Mesothelial cell of epicardium (in vitro differentiated cells): ENCODE measurements at places on chromosomes 16 and 17. TPM values are rescaled to one million over a fixed set of nuclear protein-coding genes. Genes with fewer than 3 reads are reported as not detected.

GRCh38 chr17:42806249-42806648, 7.6 kb downstream of the CNTD1 start:
- H3K36me3 ChIP-seq: peaks cover 10% of the 10 kb centered on the region
- H3K27ac ChIP-seq: no peak overlapping the region
- no peaks in the 10 kb centered on the region for H3K4me1 ChIP-seq
- no peak for DNase-seq
- H3K4me3 ChIP-seq: no peak overlapping the region

- H3K4me1 ChIP-seq: peaks cover 32% of the 10 kb centered on the region
- H3K4me3 ChIP-seq: no peak overlapping the region
- no peaks in the 10 kb centered on the region for H3K36me3 ChIP-seq
- no peaks in the 10 kb centered on the region for H3K27me3 ChIP-seq
- H3K27ac ChIP-seq: no peak overlapping the region
These were observed 13.2 kb upstream of the TMEM100 start for GRCh38 chr17:55735731-55736405.

SPATA20 gene
- total RNA-seq: 71.3 to 71.7 TPM (median 71.4 TPM) in 3 replicates

DNA sequence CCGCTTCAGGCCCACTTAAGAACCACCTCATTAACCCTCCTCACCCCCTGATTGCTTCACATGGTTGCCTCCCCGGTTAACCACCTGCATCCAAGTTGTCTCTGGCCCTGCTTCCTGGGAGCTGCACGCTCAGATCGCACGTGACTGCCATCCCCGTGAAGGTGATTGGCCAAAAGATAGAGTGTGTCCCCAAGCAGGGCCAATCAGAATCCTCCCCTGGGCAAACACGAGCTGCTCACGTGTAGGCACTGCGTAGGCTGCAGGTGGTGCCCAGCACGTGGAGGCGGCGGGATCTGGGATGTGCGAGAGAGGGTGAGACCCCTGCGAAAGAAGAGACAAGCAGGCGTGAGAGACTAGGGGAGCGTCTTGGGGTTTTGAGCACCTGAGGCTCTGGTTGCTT, 111.8 kb upstream of the CRHR1 start:
- no peak overlapping the region for H3K4me3 ChIP-seq
- no peaks in the 10 kb centered on the region for H3K36me3 ChIP-seq
- H3K27me3 ChIP-seq: peaks cover 31% of the 10 kb centered on the region
- no peak for DNase-seq
- H3K27ac ChIP-seq: no peak overlapping the region

DNA sequence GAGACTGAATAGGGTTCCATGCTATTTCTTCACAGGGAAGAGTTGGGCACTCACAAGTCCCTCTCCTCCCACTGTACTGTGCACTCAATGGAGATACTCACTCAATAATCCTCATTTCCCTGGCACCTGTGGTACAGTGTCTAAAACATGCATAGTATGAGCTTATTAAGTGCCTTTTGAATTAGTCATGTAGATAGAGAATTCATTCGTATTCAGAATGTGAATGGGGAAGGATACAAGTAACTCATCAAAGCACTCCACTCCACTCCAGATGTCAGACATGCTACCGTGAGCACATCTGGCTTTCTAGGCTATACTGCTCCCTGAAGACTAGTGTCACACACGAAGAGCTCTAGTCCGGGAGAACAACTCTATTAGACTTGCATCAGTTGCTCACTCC, 6.3 kb downstream of the C17orf75 start:
- peaks cover 28% of the 10 kb centered on the region for H3K36me3 ChIP-seq
- no peak for DNase-seq
- H3K27ac ChIP-seq: no peak overlapping the region
- no peak overlapping the region for H3K4me3 ChIP-seq
- H3K4me1 ChIP-seq: peaks cover 6% of the 10 kb centered on the region

GRCh38 chr17:81291662-81292061, 3.4 kb downstream of the SLC38A10 start:
- no peaks in the 10 kb centered on the region for H3K27me3 ChIP-seq
- H3K27ac ChIP-seq: peak overlapping the region; percentile 59
- H3K4me3 ChIP-seq: peak overlapping the region; percentile 16
- H3K4me1 ChIP-seq: peaks cover 28% of the 10 kb centered on the region
- peaks cover 11% of the 10 kb centered on the region for H3K36me3 ChIP-seq

GRCh38 chr16:50267651-50268050, 1.3 kb downstream of the ADCY7 start:
- H3K27ac ChIP-seq: no peak overlapping the region
- peaks cover 1% of the 10 kb centered on the region for H3K36me3 ChIP-seq
- peaks cover 9% of the 10 kb centered on the region for H3K4me1 ChIP-seq
- DNase-seq: no peak

SLFN14 gene
- not detected in 3 replicates for total RNA-seq

GRCh38 chr17:1639549-1640180, 5.9 kb downstream of the SCARF1 start:
- no peak for DNase-seq
- H3K4me1 ChIP-seq: peaks cover 14% of the 10 kb centered on the region
- H3K27me3 ChIP-seq: peaks cover 5% of the 10 kb centered on the region
- no peak overlapping the region for H3K4me3 ChIP-seq
- H3K36me3 ChIP-seq: no peaks in the 10 kb centered on the region
- H3K27ac ChIP-seq: no peak overlapping the region

ZNF750 gene
- 1.8 to 2.6 TPM (median 2.3 TPM) in 3 replicates for total RNA-seq

DNA sequence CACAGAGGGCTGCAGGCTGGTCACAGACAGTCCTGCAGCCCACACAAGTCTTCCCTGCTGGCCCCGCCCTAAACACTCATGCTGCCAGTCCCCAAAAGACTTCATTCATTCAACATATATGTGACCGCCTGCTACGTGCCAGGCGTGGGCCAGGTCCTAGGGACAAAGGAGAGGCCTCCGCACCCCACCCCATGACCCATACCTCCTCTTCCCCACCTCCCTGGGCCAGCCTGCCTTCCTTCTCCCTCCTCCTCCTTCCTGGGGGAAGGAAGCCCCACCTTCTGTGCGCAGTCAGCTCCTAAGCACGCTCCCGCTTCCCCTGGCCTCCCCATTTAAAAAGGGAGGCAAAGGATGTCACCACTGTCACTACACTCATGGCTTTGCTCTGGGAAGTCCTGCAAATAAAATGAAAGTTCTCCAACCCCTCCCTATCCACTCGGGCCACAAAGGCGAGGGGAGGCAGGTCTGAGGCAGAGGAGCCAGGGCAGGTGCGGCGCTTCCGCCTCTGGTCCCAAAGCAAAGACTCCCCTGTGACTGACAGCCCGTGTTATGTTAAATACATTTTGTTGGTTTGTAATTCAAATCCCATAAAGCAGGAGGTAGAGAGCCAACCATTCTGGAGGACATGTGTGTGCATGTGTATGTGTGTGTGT, 9.0 kb downstream of the DNAAF8 start:
- no peaks in the 10 kb centered on the region for H3K36me3 ChIP-seq
- H3K27ac ChIP-seq: no peak overlapping the region
- no peak overlapping the region for H3K4me3 ChIP-seq
- H3K4me1 ChIP-seq: no peaks in the 10 kb centered on the region
- no peak for DNase-seq

DNA sequence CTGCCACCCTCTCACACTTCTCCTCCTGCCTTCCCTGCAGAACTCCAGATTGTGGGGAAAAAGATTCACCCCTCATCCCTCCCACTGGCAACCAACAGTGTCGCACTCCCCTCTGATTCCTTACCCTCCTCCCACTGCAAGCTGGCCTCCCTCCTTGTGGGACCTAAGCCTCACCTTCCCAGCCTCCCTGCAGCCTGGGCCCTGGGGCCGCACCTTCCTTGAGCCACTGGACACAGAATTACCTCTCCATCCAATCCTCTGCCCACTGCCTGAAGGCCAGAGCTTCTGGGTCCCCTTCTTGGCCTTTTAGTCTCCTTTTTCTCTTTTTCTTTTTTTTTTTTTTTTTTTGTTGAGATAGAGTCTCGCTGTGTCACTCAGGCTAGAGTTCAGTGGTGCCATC, 33.9 kb downstream of the NGFR start:
- DNase-seq: no peak
- peak overlapping the region; percentile 20 for H3K27ac ChIP-seq
- peaks cover 15% of the 10 kb centered on the region for H3K4me1 ChIP-seq
- H3K4me3 ChIP-seq: no peak overlapping the region

SULT1A1 gene
- total RNA-seq: 8.3 to 9.9 TPM (median 9.7 TPM) in 3 replicates

DNA sequence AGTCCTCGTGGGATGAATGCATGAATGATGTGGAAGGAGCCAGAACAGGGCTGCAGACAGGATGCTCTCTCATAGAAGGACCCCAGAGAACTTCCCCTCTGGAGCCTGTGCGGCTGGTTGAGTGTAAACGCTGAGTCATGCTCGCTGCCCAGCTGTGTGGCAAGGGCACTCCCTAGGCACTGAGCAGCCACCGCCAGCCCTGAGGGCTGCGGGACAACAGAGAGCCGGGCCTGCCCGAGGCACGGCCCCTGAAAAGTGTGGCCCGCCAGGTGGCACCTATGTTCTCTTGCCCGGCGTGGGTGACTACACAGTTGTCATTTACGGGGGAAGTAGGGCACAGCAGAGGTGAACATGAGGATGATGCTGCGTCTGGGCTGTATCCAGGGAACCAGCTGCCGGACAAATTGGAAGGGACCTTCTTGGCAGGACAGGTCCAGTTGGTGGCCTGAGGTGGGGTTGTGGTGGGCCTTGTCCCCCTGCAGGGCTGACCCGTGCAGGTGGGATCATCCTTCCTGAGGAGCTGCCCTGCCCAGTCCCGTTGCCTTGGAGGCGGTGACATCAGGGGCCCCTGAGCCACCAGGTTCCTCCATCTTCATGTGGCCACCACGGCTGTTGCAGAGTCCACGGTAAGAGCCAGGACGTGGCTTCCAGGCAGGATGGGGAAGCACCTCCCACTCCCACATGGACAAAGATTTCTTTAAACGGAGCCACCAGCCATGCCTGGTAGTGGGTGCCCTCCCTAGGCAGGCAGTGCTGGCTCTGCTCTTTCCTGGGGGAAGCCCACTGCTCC, 94.8 kb upstream of the CBX4 start:
- no peak overlapping the region for H3K4me3 ChIP-seq
- no peak overlapping the region for H3K27ac ChIP-seq
- no peak for DNase-seq
- H3K4me1 ChIP-seq: peaks cover 17% of the 10 kb centered on the region
- peaks cover 31% of the 10 kb centered on the region for H3K27me3 ChIP-seq
- H3K36me3 ChIP-seq: no peaks in the 10 kb centered on the region

GRCh38 chr17:68381076-68381900, 76.0 kb downstream of the WIPI1 start:
- no peak overlapping the region for H3K4me3 ChIP-seq
- H3K4me1 ChIP-seq: peaks cover 30% of the 10 kb centered on the region
- H3K27me3 ChIP-seq: no peaks in the 10 kb centered on the region
- H3K27ac ChIP-seq: no peak overlapping the region
- DNase-seq: no peak
- no peaks in the 10 kb centered on the region for H3K36me3 ChIP-seq

ZG16 gene
- total RNA-seq: 0.11 to 0.20 TPM (median 0.20 TPM) in 3 replicates

- H3K27me3 ChIP-seq: peaks cover 7% of the 10 kb centered on the region
- H3K36me3 ChIP-seq: no peaks in the 10 kb centered on the region
- no peak overlapping the region for H3K27ac ChIP-seq
- DNase-seq: no peak
- no peaks in the 10 kb centered on the region for H3K4me1 ChIP-seq
These were observed 10.1 kb upstream of the SLC25A39 start for GRCh38 chr17:44334727-44335126.

DNA sequence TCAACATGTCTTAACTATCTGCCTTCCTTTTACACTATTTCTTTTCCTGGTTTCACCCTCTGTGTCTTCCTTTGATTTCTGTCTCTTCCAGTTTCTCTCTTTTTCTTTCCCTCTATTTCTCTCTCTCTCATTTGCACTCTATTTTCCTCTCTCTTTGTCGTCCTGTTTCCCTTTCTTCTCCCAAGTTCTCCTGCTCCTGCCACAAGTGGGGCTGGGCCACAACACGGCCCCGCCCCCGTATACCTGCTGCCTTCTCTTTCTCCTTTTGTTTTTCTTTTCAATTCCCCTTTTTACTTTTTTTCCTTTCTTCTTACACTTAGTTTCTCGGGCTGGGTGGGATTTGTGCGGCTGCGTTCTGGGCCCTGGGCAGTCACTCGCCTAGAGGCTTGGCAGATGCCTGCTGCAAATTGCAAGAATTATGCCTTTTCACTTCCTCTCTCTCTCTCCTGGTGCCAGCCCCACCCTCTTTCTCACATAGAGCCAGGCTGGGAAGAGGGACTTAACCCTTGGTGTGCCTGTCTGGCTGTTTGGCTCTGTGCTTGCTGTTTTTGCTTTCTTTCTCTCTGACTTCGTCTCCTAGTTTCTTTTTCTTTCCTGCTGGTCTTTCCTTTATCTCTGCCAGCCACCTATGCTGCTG, 2139.4 kb downstream of the TP53TG3F start:
- no peak overlapping the region for H3K4me3 ChIP-seq
- no peaks in the 10 kb centered on the region for H3K4me1 ChIP-seq
- no peak for DNase-seq
- peaks cover 4% of the 10 kb centered on the region for H3K36me3 ChIP-seq
- no peaks in the 10 kb centered on the region for H3K27me3 ChIP-seq

GNG13 gene
- total RNA-seq: not detected in 3 replicates

- no peaks in the 10 kb centered on the region for H3K36me3 ChIP-seq
- no peak overlapping the region for H3K4me3 ChIP-seq
- no peak for DNase-seq
- H3K4me1 ChIP-seq: peaks cover 13% of the 10 kb centered on the region
- H3K27ac ChIP-seq: no peak overlapping the region
These were observed 50.1 kb downstream of the PIMREG start for GRCh38 chr17:6494239-6494941.

GRCh38 chr17:52079496-52079895, 79.0 kb downstream of the CA10 start:
- H3K27ac ChIP-seq: no peak overlapping the region
- peaks cover 31% of the 10 kb centered on the region for H3K27me3 ChIP-seq
- no peaks in the 10 kb centered on the region for H3K4me1 ChIP-seq
- H3K4me3 ChIP-seq: no peak overlapping the region
- DNase-seq: no peak
- no peaks in the 10 kb centered on the region for H3K36me3 ChIP-seq

PPY gene
- total RNA-seq: not detected in 3 replicates

- no peak overlapping the region for H3K4me3 ChIP-seq
- H3K36me3 ChIP-seq: no peaks in the 10 kb centered on the region
- H3K4me1 ChIP-seq: peaks cover 44% of the 10 kb centered on the region
- peak; percentile 67 for DNase-seq
- no peak overlapping the region for H3K27ac ChIP-seq
These were observed 66.2 kb downstream of the TMEM132E start for GRCh38 chr17:34645594-34645993.

DNA sequence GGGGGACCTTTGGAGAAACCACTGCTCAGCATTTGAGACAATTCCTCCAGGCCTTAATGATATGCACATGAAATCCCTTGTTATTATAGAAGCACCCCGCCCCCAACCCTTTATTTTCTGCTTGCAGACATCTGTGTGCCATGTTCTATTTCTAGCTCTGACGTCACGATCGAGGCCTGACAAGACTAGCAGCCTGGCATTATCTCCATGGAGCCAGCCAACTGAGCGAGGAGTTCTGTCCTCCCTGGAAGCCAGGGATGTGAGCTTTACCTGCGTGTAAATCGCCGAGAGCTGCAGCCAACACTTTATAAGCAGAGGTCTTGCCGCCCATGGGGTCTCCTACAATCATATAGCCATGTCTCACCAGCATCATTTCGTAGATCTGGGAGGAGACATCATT, 116.9 kb downstream of the DNAH3 start:
- no peak overlapping the region for H3K27ac ChIP-seq
- no peak overlapping the region for H3K4me3 ChIP-seq
- H3K36me3 ChIP-seq: no peaks in the 10 kb centered on the region
